ENCODE measurements at places on chromosomes 16 and 17.

- DNase-seq = peak; percentile 15
Measured at GRCh38 chr17:44830359-44831288, 537 bp upstream of the GJC1 start.

GRCh38 chr16:88560714-88561484 lies 9.3 kb upstream of the ZC3H18 start:
- no peak for DNase-seq

DNA sequence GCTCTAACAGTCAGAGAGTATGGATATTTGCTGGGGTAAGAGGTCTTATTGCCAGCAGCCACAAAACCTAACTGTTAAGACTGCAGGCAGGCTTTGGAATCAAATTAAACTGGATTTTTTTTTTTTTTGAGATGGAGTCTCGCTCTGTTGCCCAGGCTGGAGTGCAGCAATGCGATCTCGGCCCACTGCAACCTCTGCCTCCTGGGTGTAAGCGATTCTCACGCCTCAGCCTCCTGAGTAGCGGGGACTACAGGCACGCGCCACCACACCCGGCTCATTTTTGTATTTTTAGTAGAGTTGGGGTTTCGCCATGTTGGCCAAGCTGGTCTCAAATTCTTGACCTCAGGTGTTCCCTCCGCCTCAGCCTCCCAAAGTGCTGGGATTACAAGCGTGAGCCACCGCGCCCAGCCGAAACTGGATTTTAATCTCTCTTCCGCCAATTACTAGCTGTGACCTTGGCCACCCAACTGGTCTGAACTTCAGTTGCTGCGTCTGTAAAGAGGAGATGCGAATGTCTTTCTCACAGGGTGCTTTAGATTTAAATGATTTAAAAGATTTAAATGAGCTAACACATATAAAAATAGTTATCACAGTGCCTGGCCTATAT lies 842 bp downstream of the MRPL10 start:
- DNase-seq = no peak

- peak; percentile 10 for DNase-seq
Measured at GRCh38 chr17:29757788-29758187, 135.1 kb upstream of the CORO6 start.

DNA sequence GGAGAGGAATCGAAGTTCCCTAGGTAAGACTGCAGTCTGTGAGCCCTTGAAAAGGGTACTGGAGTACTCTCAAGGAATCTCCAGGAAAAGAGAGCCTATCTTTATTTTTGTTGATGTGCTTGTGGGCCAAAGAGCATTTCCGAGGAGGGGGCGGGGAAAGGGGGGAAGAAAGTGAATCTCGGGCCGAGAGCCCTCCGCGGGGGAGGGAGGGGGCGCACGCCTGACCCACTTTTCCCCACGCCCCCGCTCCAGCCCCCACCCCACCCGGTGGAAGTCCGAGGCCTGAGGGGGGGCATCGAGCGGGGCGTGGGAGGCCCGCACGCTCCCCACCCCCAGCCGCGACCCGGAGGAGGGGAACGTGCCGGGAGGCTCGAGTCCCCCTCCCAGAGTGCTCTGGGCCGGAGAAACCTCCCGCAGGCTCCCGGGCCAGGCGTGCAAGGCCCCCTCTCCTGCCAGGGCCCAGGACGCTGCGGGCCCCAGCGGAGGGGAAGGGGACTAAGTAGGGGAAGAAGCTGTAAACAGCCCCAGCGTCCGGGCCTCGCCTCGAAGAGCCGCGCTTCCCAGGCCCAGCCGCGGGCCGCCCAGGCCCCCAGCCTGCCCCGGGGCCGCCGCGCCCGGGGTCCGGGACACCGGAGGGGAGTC lies 444 bp downstream of the HELZ start:
- DNase-seq = no peak

- no peak for DNase-seq
Measured at GRCh38 chr17:72092710-72093322, 28.0 kb upstream of the SOX9 start.

DNA sequence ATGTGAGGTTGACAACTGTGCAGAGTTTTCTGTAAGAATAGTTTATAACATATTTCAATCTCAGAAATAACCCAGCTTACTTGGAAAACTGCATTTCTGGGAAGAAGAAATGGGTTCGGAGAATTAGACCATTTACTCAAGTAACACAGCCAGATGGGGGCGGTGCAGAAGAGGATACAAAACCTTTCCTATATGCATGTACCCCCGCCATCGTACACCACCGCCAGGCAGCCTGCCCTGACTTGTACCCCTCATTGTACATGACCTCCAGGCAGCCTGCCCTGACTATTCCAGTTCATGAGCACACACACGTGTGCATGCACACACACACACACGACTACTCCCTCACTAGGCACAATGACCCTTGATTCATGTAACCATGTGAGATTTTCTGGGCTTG lies 154.0 kb downstream of the C16orf78 start:
- no peak for DNase-seq

DNA sequence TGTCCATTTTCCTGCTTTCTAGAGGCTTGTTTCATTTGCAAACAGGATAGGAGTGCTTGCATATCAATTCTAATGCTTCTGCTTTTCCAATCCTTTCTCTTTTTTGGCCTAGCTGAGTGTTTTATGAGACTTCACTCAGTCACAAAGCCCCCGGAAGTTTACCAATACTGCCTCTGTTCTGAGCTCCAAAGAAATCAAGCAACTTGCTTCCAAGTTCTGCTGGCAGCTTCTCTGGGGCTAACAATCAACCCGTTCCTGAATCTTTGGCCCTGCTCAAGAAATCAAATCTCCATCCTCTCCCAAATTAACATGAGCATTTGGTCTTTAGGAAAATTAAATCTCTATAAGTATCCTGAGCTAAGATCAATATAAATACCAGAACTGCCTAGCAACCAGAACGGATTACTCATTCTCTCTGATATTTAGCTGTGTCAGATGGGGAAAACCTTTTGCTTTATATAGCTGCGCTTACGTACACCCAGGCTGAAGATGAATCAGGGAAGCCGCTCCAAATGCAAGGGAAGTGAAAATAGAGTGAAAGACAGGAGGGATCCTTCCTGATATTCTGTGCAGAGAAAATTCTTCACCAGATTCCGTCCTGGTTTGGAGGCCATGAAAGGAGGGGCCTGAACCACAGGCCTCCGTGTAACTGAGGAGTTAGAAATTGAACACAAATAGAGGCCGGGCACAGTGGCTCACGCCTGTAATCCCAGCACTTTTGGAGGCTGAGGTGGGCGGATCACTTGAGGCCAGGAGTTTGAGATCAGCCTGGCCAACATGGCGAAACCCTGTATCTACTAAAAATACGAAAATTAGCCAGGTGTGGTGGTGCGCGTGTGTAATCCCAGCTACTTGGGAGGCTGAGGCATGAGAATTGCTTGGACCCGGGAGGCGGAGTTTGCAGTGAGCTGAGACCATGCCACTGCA lies 23.3 kb upstream of the GRB2 start:
- no peak for DNase-seq

GRCh38 chr17:50272711-50273653 lies 1.3 kb upstream of the TMEM92 start:
- DNase-seq = peak; percentile 74

- no peak for DNase-seq
Measured at GRCh38 chr17:1871756-1872155, 42.0 kb downstream of the RPA1 start.

DNA sequence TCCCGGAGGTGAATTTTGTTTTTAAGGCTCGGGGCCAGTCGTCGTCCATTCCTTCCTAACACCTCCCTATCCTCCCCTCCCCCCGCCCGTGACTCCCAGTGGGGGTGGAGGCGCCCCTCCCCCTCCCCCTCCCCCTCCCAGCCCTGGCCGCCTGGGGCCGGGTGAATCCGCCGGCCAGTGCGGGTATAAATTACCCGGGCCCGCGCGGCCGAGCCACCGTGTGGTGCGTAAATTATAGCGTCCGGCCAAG lies 2.0 kb upstream of the GSE1 start:
- DNase-seq = no peak

DNA sequence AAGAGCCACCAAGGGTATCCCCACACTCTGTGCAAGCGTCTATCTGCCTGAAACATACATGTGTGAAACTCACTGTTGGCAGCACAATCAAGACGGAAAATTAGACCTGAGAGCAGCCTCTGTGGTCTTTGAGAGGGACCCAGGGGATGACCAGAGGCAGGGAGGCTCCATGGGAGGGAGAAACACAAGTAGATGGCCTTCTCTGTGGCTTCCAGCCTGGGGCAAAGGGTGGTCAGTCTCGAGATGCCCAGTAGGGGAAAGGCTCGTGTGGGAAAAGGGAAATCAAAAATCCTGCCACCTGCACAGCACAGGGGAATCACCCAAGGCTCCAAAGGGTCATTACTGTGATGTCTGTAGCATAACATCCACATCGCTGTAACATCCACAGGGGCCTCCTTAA lies 823.3 kb downstream of the KCNJ18 start:
- no peak for DNase-seq

DNA sequence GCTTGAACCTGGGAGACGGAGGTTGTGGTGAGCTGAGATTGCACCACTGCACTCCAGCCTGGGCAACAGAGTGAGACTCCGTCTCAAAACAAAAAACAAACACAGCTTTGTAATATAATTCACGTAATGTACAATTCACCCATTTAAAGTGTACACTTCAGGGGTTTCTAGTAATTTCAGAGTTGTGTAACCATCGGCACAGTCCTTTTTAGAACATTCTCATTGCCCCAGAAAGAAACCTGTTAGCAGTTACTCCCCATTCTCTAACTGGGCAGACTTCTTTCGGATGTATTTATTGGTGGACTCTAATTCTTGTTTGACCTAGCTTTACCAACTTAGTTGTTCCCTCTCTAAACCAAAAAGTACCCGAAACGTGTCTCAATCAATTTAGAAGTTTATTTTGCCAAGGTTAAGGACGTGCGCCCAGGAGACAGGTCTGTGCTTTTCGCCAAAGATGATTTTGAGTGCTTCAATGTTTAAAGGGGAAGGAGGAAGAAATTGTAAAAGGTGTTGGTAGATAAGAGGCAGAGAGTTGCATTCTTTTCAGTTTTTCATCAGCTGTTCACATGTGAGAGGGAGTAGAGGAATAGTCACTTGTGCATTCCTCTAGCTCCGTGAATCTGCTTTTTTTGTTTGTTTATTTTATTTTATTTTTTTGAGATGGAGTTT lies 175.3 kb downstream of the PRKCA start:
- DNase-seq = no peak

GRCh38 chr17:71085238-71086033 lies 916.1 kb downstream of the KCNJ2 start:
- peak; percentile 1 for DNase-seq

GRCh38 chr16:76464955-76465620 lies 187.9 kb downstream of the CNTNAP4 start:
- no peak for DNase-seq

DNA sequence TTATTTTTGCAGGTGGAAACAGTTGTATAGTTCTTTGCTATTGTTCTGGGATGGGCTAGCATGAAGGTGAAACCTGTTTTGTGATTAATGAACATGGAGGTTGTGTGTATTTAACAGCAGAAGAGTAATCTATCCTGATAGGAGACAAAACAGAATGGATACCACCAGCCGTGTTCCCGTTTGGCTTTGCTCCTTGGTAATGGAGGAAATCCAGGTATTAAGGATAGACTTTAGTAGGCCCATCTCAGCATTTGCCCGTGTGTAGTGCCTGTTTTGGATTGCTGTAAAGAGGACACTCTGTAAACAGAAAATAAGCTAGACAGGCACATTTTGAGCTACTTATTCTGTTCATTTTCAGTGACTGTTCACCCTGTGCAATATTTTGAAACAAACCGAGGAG lies 215.1 kb downstream of the RBFOX1 start:
- DNase-seq = no peak

DNA sequence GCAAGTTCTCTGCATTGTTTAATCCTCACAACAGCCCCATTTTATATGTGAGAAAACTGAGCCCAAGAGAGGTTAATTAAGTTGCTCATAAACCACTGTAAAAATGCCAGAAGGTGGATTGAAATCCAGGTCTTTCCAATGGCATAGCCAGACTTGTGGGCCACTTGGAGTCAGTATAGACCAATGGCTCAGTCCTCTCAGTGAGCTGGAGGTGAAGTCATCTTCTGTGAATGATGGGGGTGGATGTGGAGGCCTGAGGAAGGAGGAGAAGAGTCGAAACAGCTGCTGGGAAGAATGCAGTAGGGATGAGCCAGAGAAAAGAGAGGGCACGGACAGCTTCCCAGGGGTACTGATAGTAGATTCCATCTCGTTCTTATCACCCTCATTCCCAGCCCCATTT lies 213.4 kb downstream of the SOX9 start:
- no peak for DNase-seq

DNA sequence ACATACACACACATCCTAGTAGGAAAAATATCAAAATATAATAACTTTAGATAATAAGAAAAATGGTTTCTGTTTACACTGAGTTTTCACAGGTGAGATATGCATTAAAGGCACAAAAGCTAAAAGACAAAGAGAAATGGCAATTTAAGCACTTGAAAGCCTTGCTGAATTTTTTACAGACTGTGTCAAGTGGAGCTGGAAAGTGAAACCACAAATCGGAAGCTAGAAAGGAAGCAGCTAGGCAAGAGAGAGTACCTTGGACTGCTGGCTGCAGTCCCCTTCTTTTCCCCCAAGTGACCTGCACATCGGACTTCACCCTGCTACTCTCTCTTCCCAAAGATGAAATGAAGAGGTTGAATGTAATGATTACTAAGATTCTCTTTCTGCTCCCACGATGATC lies 135.1 kb downstream of the CDH13 start:
- no peak for DNase-seq

DNA sequence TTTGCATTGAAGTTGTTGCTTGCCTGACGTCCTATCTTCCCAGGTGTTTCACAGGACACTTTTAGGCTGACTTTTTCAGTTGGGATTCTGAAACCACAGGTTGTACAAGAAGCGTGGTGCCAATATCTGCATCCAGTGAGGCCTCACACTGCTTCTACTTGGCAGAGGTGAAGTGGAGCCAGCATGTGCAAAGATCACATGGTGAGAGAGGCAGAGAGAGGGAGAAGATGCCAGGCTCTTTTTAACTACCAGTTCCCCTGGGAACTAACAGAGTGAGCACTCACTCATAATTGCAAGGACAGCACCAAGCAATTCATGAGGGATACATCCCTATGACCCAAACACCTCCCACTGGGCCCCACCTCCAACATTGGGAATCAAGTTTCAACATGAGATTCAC lies 5.8 kb upstream of the ABCA6 start:
- DNase-seq = no peak

DNA sequence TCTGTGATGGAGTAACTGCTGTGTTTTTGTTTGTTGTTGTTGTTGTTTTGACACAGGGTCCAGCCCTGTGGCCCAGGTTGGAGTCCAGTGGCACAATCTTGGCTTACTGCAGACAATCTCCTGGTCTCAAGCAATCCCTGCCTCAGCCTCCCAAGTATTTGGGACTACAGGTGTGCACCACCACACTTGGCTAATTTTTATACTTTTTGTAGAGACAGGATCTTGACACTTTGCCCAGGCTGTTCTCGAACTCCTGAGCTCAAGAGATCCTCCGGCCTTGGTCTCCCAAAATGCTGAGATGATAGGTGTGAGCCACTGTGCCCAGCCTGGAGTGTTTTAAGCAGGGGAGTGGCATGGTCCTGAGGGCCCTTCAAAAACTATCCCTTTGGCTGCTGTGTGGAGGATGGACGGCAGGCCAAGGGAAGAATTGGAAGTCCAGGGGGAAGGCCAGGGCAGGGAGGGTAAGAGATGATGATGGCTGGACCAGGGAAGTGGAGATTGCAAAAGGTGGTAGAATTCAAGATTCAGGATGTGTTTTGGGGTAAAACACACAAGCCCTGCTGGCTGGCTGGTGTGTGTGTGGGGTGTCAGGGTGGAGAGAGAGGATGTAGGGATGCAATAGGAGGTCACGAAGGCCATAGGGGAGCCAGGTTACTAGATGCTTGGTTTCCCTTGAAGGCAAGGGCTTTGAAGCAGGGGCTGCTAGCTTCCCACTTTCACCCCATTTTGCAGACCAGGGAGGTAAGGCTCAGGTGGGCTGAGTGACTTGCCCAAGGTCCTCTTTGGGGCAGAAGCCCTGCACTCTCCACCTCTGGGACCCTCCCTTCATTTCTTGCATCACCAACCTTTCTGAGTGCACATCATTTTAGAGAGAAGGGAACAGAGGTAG lies 18.8 kb upstream of the PLLP start:
- no peak for DNase-seq
